ENCODE measurements at places on chromosomes 11 and 22.

DNA sequence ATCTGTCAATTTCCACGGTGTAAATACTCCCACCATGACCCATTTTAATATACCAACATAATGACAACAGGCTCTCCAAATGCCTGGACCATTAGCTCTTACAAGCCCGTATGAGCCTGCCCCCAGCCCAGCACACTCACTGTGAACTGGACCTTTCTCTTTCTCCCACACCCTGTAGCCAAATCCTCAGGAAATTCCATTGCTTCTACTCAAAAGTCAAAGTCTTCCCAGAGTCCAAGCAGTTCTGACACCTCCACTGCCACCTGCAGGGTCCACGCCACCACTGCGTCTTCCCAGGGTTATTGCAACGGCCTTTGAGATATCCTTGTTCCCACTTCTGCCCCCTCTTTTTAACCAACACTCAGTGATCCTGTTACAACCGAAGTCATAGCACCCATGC lies 110.1 kb upstream of the ASPHD2 start:
- DNase-seq: no peak

DNA sequence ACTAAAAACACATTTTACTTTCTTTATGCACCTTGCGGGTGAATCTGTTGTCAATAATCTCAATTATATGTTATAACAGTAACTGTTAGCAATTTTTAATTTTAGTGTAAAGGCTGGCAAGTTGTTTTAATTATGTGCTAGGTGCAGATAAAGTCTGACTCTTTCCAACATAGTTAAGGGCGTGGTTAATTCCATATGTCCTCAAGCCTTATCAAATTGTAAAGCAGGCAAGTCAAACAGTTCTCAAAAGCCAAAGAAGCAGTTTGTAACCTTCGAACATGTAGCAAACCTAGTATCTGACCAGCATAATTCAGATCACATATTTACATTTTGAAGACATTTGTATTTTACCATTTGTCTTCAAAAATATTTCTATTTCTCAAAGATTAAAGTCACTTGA lies 29.2 kb downstream of the METTL15 start:
- DNase-seq: no peak

- no peak for DNase-seq
Measured at GRCh38 chr22:33842421-33843094, 77.7 kb downstream of the LARGE1 start.

- DNase-seq: no peak
Measured at GRCh38 chr22:45742866-45743450, 71.3 kb downstream of the ATXN10 start.

- no peak for DNase-seq
Measured at GRCh38 chr11:2968341-2968900, 23.7 kb downstream of the NAP1L4 start.

- no peak for DNase-seq
Measured at GRCh38 chr22:18136563-18137320, 13.2 kb upstream of the USP18 start.

- DNase-seq: no peak
Measured at GRCh38 chr11:65478388-65479183, 20.3 kb upstream of the MALAT1 start.

GRCh38 chr11:83355391-83355790 lies 69.2 kb upstream of the CCDC90B start:
- no peak for DNase-seq

DNA sequence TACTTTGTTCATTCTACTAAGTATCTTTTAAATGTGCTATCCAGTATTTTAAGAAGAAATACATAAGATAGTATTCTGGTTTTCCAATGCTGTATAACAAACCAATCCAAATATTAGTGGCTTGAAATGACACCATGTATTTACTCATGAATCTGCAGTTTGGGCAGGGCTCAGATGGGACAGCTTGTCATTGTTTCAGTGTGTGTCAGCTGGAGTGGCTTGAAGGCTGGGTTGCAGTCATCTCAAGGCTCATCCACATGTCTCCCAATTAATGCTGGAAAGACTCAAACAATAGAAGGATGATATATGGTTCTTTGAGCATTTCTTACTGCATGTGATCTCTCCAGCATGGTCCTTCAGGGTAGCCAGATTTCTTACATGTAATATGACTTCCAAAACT lies 146.2 kb downstream of the ARHGAP42 start:
- no peak for DNase-seq

DNA sequence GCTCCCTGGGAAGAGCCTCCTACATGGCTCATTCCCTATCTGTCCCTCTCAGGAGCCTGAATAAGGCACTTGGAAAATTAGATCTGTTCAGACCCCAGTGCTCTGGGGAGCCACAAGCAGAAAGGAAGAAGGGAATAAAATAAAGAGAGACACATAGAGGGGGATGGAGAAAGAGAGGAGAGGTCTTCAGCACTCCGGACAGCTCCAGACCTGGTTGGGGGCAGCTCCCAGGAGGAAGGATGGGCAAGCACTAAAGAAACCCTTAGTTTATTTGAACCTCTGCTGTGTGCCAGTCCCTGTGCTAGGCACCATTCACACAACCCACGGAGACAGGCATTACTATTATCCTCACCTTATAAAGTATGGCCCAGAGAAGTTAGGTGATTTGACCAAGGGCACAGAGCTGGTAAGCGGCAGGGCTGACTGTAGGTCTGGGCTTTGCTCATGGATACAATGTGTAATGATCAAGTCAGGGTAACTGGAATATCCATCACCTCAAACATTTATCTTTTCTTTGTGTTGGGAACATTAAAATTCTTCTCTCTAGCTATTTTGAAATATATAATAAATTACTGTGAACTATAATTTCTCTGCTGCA lies 53.7 kb upstream of the LRRC32 start:
- no peak for DNase-seq

GRCh38 chr11:74696939-74697675 lies 34.1 kb downstream of the CHRDL2 start:
- no peak for DNase-seq

GRCh38 chr11:89405629-89406028 lies 85.5 kb downstream of the NOX4 start:
- DNase-seq: no peak

GRCh38 chr11:104390651-104391050 lies 226.7 kb upstream of the PDGFD start:
- DNase-seq: no peak

- DNase-seq: no peak
Measured at GRCh38 chr11:64905516-64906313, 11.3 kb downstream of the ATG2A start.

DNA sequence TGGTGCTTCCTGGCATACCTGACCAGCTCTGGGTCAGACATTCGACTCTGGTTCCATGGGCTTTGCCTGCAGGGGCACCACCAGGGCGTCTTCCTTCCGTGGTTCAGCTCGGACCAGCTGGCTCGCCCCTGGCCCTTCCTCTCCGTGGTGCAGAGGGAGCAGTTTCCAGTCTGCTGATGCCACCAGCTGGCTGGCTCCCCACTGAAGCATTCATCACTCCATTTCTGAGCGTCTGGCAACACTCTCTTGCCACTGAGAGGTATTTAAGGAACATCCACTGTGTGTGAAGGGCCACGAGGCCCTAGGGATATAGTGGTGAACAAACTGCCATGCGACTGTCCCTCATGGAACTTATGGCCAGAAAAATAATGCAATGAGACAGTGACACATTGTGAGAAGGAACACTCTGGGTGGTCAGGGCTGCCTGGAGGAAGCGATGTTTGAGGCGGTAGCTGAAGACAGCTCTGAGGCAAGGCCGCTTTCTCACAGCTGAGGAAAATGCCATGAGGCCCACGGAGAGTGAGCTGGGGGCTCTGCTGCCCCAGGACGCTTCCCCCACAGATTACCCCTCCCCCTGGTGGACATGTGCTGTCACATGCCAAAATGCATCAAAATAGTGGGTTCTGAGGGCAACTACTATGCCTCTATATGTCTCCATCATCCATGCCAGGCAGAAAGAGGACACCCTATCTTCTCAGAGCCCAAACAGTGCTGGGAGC lies 44.9 kb upstream of the ARFGAP3 start:
- no peak for DNase-seq

- DNase-seq: no peak
Measured at GRCh38 chr11:44842220-44842619, 108.5 kb downstream of the TP53I11 start.

GRCh38 chr22:49962751-49963646 lies 2.4 kb downstream of the PIM3 start:
- DNase-seq: no peak

- DNase-seq: no peak
Measured at GRCh38 chr11:66854729-66855211, 2.1 kb upstream of the LRFN4 start.

Data from T1000 (cell line).